Foreskin fibroblast (primary cell): ENCODE measurements at places on chromosomes 16 and 17.

GRCh38 chr17:79114458-79115301 lies 40.1 kb downstream of the ENGASE start:
- DNase-seq = peak; percentile 19

- DNase-seq = no peak
Observed at GRCh38 chr16:71282943-71283342, 6.3 kb downstream of the CMTR2 start.

- DNase-seq = no peak
Observed at GRCh38 chr17:63837962-63838600, 4.4 kb downstream of the SMARCD2 start.

GRCh38 chr16:1070864-1071408 lies 1.6 kb upstream of the SSTR5 start:
- no peak for DNase-seq

- peak; percentile 42 for DNase-seq
Observed at GRCh38 chr16:46899443-46900143, 15.4 kb downstream of the GPT2 start.

DNA sequence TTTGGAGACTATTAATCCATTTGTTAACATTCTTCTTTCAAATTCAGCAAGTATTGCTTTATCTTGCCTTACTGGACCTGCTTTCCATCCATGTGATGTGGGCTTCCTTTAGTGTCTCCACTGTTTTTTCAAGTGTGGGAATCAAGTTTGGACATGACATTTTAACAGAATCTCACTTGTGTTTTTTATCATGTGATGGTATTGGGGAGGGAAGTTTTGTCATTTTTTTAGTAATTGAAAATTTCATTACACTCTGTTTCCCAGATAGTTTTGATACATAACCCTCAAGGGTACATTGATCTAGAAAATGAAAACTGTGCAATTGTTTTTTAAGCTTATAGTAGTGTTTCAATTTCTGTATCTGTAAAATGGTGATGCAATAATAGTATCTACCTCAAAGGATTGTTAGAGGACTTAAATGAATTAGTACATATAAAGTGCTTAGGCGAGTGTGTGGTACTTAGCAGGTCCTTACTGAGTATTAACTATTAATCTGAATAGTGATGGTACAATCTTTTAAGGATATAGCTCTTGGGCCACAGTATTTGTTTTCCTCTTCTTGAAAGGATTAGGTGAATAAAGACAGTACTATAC lies 27.3 kb downstream of the AATF start:
- no peak for DNase-seq

DNA sequence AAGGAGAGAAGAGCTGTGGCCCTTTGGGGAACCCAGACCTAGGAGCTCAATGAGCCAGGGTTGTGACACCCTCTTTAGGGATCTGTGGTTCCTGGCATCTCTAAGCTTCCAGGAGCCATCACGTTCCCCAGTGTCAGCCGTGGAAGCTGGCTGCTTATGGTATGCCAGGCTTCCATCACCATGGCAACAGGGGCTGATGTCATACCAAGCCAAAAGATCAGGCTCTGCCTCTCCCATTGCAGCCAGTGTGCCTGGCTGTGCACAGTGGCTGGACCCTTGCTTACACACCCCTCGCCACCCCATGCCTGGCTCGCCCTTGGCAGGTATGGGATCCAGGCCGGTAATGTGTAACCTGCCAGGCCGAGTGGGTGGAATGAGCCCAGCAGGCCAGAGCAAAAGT lies 91.1 kb downstream of the SSH2 start:
- DNase-seq = peak; percentile 15
